Sigmoid colon (tissue), 7 donors: ENCODE measurements at places on chromosomes 2 and 18.

GRCh38 chr18:59222341-59222740 lies 2.4 kb downstream of the GRP start:
- no peak for DNase-seq

- no peak for DNase-seq
Observed at GRCh38 chr2:45786836-45787357, 135.4 kb downstream of the PRKCE start.

DNA sequence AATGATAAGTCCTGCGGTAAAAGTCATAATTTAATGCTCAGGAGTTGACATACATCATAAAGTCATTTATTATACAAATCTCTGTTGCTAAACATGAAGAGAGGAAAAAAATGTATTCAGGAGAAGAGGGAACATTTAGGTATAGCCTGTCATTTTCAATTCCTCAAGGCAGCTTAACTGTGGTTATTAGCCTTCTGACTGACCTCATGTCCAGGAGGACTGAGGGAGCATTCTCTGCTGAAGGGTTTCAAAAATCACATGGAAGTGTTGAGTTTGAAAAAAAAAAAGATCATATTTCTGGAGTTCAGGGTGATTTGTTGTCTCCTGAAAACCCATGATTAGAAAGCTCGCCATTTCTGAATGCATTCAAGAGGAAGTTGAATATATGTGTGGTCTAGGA lies 1371.1 kb upstream of the LRRTM1 start:
- DNase-seq, result no peak

DNA sequence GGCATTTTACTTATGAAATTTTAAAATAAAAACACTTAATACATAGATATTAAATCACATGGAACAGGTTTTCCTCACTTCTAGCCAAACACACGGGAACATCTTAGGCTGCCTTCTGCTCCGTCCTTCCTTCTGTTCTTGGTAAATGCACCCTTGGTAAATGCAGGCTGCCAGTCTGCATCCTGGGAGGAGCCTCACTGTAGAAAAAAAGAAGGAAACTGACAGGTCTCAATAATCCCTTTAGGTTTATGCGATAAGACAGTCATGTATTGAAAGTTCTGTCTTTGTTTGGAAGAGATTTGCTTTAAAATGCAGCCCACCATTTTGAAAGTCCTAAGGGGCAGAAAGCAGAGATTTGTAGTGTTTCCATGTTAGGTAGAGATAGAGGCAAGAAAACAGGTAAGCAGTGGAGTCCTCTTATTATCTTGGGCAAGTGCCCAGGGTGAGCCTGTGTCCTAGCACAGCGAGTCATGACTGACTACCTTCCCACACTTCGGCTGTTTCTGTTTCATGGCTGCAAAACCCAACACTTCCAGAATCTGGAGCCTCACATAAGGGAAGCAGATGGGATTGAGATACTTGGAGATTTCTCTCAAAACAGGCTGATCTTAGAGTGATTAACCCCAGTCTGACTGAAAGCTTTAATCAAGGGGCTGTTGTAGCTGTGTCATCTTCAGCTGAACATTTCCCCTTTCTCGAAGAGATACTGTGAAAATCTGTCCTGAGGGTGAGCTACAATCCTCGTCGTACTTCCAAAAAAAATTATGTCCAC lies 131.4 kb upstream of the MAP3K20 start:
- DNase-seq, result no peak

GRCh38 chr2:44707945-44708660 lies 233.4 kb upstream of the SIX3 start:
- DNase-seq, result no peak

GRCh38 chr2:172938713-172939375 lies 136.8 kb upstream of the MAP3K20 start:
- DNase-seq, result no peak

DNA sequence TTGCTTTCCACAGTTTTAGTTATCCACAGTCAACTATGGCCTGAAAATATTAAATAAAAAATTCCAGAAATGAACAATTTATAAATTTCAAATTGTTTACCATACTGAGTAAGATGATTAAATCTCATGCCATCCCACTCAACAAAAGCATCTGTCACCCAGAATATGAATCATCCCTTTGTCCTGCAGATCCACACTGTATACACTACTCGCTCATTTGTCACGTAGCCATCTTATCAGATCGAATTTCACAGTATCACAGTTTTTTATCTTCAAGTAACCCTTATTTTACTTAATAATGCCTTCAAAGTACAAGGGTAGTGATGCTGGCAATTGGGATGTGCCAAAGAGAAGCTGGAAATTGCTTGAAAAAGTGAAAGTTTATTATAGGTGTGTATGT lies 291.8 kb upstream of the LRATD1 start:
- DNase-seq, result no peak

DNA sequence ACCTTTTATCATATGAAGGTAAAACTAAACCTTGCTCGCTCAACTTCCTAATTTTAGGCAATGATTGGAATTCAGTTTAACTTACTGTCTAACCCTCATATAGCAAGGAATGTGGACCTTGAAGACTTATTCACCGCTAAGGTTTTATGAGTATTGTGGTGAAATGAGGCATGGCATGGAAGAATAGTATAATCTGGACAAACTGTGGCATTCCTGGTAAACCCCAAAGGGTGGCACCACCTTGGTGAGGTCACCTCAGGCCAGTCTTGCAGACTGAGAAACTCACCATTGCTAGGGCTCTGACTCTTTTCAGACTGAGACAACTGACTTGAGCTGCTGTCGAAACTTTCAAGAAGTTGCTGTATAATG lies 51.1 kb upstream of the EHBP1 start:
- no peak for DNase-seq

GRCh38 chr2:238166391-238167343 lies 7.9 kb downstream of the ERFE start:
- DNase-seq, result no peak

GRCh38 chr18:47801817-47802216 lies 128.6 kb downstream of the SMAD2 start:
- DNase-seq, result no peak

DNA sequence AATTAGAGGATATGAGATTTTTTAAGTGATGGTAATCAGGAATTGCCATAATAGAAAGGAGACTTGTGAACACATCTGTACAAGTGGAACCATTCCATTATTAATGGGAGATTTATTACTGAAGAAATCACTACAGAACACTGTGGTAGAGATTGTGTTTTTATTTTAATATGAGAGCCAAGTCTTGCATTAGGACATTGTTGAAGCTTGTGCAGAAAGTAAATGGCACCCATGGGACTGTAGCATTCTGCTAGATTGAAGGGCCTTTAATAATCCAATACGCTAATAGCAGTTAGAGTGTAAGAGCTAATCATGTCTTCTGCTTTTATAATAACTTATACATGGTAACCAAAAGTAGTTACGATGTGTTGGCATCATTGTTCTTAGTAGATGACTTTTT lies 83.6 kb downstream of the VRK2 start:
- DNase-seq, result no peak

DNA sequence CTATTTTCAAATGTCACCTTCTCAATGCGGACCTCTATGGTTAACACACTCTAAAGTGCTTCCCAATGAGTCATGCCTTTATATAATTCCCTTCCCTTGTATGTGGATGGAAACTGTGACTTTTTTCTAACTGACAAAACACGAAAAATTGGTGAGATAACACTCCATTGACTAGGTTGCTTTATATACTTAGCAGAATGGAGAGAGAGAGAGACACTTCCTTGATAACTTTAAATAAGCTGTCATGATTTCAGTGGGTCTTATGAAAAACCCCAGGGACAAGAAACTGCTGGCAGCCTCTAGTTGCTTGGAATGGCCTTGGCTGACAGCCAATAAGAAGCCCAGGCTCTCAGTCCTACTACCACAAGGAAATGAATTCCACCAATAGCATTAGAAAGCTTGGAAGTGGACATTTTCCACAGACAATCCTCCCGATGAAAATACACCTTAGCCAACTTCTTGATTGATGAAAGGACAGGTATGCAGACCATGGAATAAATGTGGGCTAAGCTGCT lies 322.2 kb downstream of the ZNF804A start:
- no peak for DNase-seq

DNA sequence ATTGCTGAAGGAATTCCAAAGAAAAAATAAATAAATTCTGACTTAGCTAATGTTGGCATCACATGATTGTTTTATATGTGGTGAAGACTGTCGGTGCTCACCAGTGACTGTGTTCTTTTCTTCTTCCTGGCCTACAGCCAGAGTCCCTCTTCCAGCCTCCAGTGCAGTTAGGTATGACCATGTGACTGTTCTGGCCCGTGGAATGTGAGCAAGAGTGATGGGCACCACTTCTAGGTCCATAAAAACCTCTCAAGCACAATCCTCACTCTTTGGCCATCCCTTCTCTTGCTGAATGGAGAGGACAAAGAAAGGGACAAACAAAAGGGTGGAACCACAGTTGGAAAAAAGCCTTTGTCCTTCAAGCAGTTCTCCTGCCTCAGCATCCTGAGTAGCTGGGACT lies 39.0 kb upstream of the BMPR2 start:
- no peak for DNase-seq

GRCh38 chr2:144679942-144680341 lies 160.0 kb upstream of the ZEB2 start:
- DNase-seq, result no peak

- DNase-seq, result no peak
Observed at GRCh38 chr2:146143971-146144370, 1624.1 kb upstream of the ZEB2 start.

DNA sequence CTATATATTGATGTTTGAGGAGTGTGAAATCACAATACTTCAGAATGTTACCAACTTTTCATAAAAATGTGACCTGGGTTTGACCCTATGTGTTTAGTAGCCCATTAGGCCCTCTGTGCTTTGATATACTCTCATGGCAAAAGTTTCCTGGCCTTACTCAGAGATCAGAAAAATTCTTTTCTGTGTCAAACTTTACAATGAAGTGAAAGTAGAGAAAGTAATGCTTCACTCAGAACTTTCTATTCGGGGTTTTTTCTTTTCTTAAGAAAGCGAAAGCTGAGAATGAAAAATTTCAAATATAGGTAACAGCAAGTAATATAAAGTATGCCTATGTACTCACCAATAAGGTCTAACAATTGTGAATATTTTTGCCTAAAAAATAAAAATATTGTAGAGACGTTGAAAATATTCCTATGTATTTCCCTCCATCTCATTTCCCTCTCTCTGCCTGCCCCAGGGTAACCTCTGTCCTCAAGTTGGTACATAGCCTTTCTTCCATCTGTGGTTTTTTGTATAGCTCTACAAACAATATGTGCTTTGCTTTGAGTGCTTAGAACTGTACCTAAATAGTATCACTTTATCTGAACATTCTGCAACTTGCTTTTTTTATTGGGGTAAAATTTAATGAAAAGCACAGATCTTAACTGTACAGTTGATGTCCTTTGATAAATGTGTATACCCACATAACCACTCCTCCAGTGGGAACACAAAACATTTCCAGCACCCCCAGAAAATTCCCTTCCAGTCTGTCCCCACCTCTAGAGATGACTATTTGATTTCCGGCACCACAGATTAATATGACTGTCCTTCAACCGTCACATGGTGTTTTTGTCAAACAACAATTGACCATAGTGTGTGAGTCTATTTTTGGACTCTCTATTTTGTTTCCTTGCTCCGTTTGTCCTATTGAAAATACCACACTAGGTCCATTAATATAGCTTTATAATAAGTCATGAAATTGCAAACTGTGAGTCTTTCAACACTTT lies 10.3 kb upstream of the ACKR3 start:
- DNase-seq, result no peak

DNA sequence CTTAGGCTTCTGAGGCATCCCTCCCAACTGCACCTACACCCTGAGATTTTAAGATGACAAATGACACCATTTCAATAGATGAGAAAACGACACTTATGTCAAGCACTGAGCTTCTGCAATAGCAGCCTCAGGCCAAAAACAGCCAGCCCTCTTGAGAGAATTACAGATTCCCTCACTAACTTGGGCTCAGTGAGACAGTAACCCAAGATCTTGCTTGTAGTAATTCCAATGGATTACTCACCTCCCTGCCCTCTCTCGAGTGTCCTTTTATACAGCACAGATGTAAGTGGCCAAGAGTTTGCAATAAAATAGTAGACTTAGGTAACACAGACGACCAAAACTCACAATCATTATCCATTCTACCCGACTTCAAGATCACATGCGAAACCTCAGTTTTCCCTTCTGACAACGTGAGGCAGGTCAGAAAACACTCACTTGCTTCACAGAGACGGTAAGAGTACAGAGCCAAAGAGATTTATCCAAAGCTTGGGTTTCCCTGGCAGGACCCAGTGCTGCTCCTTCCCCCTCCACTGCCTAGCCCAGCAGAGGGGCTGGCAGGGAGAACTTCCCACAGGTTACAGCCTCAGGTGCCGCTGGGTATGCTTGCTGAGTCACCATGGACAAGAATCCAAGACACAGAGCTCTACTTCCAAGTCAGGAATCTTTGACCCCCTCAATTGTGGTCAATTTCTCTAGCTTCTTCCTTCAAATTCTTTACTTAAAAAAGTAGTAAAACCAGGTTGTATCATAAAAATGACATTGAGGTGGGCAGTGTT lies 181.4 kb downstream of the MYO5B start:
- DNase-seq, result no peak

GRCh38 chr18:50183556-50183955 lies 11.4 kb downstream of the MYO5B start:
- no peak for DNase-seq

- peak; percentile 28 for DNase-seq
Observed at GRCh38 chr2:46142546-46143428, 154.4 kb upstream of the EPAS1 start.

DNA sequence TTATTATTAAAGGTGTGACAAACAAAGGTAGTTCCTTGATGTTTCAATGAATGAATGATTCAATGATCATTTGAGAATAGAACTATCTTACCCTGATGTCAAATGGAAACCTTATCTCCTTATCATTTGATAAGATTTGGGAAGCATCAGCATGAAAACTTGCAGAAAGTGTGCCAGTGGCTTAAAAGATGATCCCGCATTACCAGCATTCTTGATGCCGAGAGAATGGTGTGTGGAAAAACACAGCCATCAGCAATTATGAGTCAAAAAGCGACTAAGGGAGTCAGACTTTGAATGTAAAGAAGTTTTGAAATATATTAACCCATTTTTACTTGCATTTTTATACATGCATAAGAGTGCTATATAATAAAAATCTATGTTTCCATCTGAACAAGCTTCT lies 93.7 kb downstream of the MAIP1 start:
- no peak for DNase-seq

GRCh38 chr2:54550547-54550946 lies 94.4 kb downstream of the SPTBN1 start:
- no peak for DNase-seq

GRCh38 chr2:239392072-239392357 lies 8.8 kb downstream of the HDAC4 start:
- no peak for DNase-seq

- no peak for DNase-seq
Observed at GRCh38 chr2:138432971-138433370, 68.6 kb upstream of the SPOPL start.

- peak; percentile 81 for DNase-seq
Observed at GRCh38 chr2:237574894-237575868, 8.8 kb downstream of the PRLH start.
